ENCODE measurements at places on chromosomes 1 and 21.

GRCh38 chr1:15451014-15451722, 5.4 kb upstream of the CELA2A start:
- DNase-seq, result no peak

GRCh38 chr1:246678816-246679793, 45.1 kb upstream of the SCCPDH start:
- DNase-seq, result no peak

DNA sequence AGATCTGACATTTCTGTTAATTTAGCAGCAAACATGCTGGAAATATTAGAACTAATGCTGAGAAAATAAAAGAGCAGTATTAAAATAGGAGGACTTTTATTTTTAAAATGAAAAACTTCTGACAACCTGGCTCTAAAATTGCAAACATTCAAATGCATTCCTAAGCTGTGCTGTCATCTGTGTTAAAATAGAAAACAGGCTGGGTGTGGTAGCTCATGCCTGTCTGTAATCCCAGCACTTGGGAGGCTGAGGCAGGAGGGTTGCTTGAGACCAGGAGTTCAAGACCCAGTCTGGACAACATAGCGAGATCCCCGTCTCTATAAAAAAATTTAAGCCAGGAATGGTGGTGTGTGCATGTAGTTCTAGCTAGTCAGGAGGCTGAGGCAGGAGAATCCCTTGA, 44.6 kb downstream of the MIGA1 start:
- DNase-seq, result no peak

DNA sequence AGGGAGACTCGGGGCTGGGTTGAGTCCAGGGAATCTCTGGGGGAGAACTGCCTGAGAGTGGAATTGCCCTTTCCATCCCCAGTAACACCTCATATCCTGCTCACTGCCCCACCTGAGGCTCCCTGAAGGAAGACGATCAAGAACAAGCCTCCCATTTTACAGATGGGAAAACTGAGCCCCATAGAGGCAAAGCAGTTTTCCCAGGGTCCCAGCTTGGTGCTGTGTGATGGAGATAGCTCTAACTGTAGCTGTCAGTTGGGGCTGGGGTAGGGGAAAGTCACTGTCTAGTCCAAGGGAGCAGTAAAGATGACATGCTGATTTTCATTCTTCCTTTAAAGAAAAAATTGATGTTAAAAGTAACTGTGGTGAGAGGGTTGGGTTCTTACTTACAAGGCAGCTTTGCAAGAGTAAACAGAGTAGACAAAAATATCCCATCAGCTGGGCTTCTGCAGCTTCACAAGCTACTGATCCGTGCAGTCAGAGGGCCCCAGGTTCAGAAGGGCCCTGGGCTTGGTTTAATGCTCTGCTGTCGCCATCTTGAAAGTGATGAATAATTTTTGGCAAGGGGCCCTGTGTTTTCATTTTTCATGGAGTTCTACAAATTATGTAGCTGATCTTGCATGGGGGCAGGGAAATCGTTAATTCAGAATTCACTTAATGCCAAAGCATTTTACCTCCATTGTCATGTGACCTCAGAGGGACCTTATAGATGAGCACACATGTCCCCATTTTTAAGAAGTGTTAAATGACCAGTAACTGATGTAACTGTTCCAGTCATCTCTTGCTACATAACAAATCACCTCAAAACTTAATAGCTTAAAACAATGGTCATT, 17.6 kb upstream of the TNFRSF1B start:
- no peak for DNase-seq

GRCh38 chr1:232380596-232380995, 249.3 kb downstream of the SIPA1L2 start:
- no peak for DNase-seq

GRCh38 chr21:46187261-46187660, 3.0 kb upstream of the SPATC1L start:
- DNase-seq, result no peak

DNA sequence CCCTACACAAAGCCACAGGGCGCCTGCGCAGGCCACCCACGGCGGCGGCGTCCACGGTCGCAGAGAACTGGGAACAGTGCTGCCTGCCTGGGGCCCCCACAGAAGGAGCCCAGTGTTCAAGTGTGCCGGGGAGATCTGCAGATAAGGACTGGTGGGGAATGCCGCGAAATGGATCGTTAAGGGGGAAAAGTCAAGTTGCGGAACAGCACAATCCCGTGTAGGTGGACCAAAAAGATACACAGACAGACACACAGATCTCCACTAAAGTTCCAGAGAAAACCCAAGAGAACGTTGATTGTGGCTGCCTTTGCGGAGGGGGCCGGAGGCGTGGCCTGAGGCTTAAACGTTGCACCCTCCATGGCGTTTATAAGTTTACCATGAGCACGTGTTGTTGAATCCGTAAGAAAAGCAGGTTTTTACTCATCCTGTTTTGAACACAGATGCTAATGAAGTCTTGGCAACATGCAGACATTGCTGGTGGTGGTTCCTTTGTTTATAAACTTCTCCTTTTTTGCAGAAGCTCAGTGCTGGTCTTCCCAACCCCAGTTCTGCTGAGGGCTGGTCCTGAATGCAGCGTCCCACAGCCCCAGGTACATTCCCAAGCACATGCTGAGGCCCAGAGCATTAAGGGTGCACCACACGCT, 4.1 kb downstream of the SPATC1L start:
- DNase-seq, result no peak

DNA sequence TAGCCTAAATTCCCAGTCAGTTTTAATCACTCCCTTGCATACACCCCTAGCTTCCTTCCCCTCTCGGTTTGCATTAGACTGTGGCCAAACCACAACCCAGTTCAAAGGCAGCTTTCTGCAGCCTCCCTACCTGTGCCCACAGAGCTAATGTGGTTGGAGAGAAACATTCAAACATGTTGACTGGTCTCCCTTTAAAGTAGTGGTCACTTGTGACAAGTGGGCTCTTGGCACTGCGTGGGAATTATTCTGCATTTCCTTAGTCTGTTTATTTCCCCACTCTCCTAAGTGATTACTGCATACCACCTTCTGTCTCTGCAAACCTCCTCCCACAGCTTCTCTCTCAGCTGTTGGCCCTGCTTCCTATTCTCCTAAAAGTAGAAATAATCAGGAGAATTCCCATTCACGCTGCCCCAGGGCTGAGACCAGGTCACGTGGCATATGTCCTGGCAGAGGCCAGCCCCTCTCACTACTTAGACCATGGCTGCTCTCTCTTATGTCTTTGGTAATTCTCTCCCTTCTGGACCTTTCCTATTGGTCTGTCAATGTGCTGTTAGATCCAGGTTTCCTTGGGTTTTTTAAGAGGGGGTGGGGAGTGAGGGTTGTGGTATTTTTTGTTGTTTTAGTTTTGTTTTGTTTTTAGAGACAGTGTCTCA, 38.4 kb upstream of the CD101 start:
- no peak for DNase-seq

DNA sequence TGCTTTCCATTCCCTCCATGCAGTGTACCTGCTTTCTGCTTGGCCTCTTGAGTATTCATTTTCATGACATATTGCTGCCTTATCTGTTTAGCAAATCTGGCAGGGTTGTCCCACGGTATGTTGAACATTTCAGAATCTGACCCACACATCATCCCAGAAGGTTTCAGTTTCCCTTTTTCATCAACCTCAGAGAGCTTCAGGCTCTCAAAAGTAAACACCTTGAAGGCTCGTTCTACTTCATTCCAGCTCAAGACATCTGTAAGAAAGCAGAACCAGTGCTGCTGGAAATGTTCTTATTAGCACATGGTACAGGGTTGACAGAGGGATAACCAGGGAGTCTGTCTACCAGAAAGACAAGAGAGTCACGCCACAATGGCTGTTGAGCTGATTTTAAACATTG, 103.6 kb downstream of the SPAG17 start:
- DNase-seq, result no peak

- DNase-seq, result no peak
These were observed 9.6 kb downstream of the PTPRU start for GRCh38 chr1:29245876-29246275.

DNA sequence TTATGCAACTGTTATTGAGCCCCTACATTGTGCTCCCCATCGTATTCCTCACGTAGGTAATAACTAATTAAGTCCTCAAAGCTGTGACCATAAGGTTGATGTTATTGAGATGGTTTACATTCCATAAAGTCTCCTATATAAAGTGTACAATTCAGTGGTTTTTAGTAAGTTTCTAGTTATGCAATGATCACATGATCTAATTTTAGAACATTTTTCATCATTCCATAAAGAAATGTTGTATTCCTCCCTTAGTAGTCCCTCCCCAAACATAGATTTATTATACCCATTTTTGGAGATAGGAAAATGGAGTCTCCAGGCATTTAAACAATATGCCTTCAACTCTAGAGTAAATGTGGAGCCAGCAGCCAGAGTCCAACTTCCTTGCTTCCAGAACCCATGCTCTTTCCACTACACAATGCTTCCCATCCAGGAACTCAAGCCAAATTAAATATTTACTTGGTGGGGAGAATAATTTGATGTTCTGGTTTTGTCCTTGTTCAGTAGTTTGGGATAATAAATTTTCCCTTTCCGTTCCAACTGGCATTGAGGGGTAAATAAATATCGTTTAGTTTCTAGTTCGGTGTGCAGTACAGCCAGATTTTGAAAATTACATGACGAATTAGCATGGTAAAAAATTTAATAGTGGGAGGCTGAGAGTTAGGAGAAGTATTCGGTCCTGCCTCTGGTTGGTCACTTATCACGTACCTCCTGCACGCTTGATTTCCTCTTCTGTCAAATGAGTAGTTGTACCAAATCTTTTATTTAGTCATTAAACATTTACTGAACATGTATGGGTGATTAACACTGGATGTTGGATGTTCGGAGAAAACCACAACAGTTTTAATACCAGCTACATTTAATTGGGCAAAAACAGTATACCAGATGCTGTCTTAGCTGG, 66.3 kb downstream of the CACHD1 start:
- DNase-seq, result no peak

DNA sequence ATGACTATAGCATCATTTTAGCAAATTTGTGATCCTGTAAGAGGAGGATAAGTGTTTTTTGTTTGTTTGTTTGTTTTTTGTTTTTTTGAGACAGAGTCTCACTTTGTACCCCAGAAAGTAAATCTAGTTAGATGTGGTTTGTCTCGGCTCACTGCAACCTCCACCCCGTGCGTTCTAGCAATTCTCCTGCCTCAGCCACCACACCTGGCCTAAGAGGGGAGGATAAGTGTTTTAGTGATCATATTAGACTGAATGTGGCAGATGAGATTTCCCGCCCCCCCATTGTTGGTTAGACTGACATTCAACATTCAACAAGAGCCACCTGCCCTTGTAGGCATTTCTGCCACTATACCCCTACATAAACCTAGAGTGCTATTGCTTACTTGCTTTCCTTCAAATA, 98.5 kb downstream of the OSBPL9 start:
- DNase-seq, result no peak

- no peak for DNase-seq
These were observed 106.4 kb downstream of the ATF6 start for GRCh38 chr1:161872506-161872905.

- DNase-seq, result no peak
These were observed 753.6 kb upstream of the TPTE start for GRCh38 chr21:9767592-9768375.

DNA sequence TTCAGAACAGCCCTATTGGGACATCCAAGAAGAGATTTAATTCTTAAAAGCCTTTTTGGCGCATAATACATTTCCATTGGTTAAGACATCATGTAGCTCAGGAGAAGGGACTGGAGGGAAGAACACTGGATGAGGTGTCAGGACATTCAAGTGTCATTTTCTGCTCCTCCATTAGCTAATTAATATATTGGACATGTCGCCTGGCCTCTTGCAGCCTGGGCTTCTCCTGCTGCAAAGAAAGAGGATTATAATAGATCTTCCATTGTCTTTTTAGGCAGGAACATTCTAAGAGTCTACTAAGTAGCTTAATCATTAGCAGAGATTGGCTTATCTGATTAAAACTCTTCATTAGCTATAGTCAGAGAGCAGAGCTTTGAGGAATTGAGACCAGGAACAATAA, 151.7 kb upstream of the COA6 start:
- DNase-seq, result no peak

GRCh38 chr1:8011016-8011415, 15.1 kb downstream of the ERRFI1 start:
- no peak for DNase-seq

DNA sequence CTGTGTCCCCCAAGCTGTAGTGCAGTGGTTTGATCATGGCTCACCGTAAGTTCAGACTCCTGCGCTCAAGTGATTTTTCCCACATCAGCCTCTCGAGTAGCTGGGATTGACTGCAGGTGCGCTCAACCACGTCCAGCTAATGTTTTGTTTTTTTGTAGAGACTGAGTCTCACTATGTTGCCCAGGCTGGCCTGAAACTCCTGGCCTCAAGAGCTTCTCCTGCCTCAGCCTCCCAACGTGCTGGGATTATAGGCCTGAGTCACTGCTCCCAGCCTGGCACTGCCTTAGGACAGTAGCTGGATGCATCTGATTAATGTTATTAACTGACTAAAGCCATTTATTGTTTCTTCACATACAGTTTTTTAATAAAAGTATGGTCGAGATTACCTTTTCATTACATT, 40.2 kb downstream of the RNF11 start:
- DNase-seq, result no peak
